Eye (tissue), 1 donor: ENCODE measurements at places on chromosomes 12 and 14.

- peak; percentile 96 for DNase-seq
These were observed at the start of gene FERMT2 for GRCh38 chr14:52950898-52951680. FERMT2 (minus strand) TSS chr14:52951050; CDS start chr14:52950568, 482 bp downstream.

GRCh38 chr14:73771848-73772638 lies 57.9 kb upstream of the PNMA1 start:
- DNase-seq, result peak; percentile 76

GRCh38 chr14:39291701-39292100 lies 58.0 kb downstream of the MIA2 start:
- DNase-seq, result no peak

GRCh38 chr12:66627270-66627987 lies 51.4 kb downstream of the GRIP1 start:
- DNase-seq, result peak; percentile 31

DNA sequence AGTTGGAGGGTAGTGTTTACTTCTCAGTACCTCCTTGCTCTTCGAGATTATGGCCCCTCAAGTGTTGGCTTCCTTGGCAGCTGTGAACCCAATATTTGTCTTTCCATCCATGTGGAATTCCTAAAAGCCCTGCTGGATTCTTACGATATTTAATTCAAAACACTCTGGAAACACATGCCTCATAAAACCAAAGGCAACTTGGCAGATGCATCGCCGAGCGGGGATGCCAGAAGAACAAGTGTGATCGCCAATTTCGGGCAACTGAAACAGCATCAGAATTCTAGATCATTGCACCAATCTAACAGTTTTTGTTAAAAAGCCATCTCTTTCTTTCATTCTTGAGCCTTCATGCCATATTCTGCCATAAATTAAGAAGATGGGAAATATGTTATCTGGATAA lies 934.4 kb downstream of the AACS start:
- DNase-seq, result no peak

DNA sequence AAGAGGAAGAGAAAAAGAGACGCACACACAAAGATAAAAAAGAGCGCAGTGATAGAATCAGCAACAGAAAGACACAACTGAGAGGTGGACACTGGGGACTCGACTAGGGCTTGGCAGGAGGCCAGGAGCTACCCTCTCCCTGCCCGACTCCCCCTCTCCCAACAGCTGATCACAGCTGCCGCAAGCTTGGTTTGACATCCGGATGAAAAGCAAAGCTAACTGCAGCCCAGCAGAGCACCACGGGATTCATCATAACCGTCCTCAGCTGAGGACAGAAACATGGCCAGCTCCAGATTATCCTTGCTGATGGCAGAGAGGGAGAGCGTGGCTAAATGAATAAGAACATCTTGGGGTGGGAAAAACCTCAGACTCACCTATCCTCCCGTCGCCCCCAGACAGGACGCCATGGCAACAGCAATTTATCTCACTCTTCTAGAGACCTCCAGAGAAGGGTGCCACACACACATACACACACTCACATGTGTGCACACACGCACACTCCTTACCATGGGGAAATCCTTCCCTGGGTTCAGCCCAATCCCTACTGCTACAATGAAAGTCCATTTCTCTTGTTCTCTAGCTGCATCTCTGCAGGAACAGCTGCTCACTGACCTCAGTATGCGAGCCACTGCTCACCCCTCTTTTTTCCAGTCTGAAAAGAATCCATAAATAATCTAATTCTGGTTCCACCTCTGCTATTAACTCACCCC lies 135.3 kb downstream of the NTF3 start:
- peak; percentile 89 for DNase-seq

DNA sequence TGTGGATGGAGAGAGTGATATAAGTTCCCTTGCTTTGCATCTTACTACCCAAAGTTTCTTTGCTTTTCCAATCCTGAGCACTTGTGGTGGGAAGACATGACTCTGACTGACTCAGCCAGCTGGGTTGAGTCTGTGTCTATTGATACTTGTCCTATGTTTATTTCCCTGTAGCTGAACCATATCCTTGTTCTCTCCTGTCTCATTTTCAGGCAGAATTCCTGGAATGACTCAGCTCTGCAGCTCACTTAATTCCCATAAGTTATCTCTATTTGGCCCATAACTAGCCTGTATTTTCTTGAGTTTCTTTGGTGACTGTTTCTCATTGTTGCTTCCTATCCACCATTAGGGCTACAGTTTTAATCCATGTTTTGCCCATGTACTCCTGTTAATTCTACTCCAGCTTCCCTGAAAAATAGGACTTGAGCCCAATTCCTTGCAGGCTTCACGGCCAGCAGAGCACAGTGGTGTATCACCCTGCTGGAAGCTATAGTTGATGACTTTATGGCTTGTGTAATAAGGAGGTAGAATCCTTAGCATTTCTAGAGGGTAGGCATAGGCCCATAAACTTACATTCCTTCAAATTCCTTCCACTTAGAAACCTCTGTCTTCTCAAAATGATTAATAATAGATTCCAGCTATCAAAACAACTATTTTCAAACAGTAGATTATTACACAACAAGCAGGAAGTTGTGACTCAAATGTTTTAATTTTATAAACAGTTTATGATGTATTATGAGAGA lies 183.1 kb downstream of the TMTC3 start:
- no peak for DNase-seq

DNA sequence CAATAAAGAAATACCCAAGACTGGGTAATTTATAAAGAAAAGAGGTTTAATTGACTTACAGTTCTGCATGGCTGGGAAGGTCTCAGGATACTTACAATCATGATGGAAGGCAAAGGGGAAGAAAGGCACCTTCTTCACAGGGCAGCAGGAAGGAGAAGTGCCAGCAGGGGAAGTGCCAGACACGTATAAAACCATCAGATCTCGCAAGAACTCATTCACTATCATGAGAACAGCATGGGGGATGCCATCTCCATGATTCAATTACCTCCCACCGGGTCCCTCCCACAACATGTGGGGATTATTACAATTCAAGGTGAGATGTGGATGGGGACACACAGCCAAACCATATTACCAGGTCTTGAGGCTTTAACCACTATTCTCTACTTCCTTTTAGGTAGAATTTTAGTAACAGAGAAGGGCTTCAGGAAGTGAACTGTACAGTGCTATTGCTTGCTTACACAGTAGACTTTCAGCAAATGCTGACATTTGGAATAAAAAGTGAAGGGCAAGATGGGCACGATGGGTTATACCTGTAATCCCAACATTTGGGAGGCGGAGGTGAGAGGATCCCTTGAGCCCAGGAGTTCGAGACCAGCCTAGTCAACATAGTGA lies 40.8 kb upstream of the OR4E1 start:
- no peak for DNase-seq

GRCh38 chr14:87851190-87851589 lies 141.8 kb downstream of the GALC start:
- DNase-seq, result no peak

DNA sequence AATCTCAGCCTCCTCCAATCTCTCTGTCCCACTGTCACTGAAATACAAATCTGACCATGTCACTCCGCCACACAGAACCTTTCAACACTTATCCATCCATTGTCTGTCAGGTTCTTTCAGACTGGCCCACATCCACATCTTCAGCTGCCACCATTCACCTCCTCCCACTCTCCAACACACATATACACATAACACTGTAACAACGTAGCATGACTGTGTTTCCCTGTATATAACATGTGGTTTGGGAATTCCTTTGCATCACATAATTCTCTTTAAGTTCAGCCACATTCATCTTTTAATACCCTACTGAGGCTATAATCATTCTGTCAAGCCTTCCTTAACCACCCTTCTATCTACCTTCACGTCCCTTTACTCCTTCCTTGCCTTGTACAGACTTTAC lies 99.2 kb downstream of the PPP2R5E start:
- no peak for DNase-seq

- peak; percentile 12 for DNase-seq
These were observed 139.7 kb downstream of the SLCO1B3 start for GRCh38 chr12:20950248-20950647.

GRCh38 chr14:68550338-68550715 lies 242.5 kb downstream of the ZFP36L1 start:
- DNase-seq, result peak; percentile 22

- no peak for DNase-seq
These were observed 4.5 kb downstream of the MIPOL1 start for GRCh38 chr14:37202265-37202664.

DNA sequence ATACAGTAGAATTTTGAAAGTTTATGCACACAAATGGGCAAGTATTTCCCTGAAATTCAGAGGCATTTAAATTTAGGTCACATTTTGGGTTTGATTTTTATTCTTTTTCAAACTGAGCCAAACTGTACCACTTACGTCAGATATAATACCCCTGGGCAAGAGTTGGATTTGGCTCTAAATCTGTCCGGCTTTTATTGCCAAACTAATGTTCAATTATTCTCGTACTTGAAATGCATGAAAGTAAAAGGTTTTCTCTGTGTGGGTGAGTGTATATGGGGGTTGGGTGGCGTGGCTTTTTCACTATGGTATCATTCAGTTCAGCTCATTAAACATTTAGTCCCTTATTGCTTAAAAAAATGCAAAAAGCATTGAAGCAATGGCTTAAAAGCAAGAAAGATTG lies 55.9 kb downstream of the SLCO1C1 start:
- DNase-seq, result no peak

- no peak for DNase-seq
These were observed 18.9 kb upstream of the NUP107 start for GRCh38 chr12:68667896-68668295.

- peak; percentile 52 for DNase-seq
These were observed 4.3 kb upstream of the NKX2-1 start for GRCh38 chr14:36524220-36524837.

DNA sequence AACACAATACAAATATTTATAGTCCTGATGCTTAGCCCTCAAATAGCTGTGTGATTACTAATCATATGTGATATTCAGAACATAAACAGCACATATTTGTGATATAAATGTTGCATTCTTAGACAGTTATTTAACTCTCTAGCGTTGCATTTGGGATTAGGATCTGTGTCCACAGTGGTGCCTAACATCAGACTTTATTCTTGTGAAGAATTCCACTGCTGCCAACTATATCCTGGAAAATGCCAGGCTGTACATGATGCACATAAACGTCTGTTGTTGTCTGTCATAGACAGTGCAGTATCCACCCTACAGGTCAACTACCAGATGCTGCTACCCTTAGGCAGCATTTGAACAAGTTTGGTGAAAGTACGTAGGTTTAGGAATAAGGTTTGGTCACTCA lies 39.0 kb downstream of the SLC38A4 start:
- DNase-seq, result no peak

DNA sequence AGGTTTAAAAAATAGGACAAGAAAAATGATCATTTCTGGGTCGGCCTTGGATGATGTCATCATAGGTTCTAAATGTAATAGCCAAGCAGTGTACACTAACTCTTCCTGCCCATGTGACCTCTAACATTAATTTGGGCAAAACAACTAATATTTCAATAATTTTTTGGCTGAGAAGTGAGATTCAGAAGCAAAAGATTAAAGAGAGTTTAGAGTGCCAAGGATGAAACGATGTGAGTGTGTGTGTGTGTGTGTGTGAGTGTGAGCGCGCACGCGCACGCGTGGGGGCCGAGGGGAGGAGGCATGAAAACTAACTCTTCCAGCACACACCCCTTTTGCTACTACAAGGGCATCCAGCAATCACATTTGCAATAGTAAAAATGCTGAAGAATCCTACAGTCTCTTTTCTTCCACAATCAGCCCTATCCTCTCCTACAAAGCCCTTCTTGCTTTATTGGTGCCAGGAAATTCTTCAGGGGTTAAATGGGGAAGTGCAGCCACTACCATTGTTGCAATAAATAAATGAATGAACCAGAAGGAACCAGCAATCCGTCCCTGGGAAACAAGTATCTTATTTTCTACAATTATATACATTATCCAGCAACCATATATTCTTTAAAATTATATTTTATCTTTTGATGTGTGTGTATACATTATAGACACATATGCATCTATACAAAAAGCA lies 52.9 kb downstream of the PEBP1 start:
- DNase-seq, result peak; percentile 78

GRCh38 chr12:22480016-22480415 lies 64.3 kb downstream of the C2CD5 start:
- DNase-seq, result no peak

- no peak for DNase-seq
These were observed 7.9 kb downstream of the TRIM9 start for GRCh38 chr14:51087031-51087441.

GRCh38 chr12:45232756-45233372 lies 17.0 kb downstream of the ANO6 start:
- DNase-seq, result no peak

- no peak for DNase-seq
These were observed 207.2 kb downstream of the TMTC2 start for GRCh38 chr12:82893896-82894295.

GRCh38 chr14:70782361-70782760 lies 27.0 kb downstream of the MAP3K9 start:
- DNase-seq, result no peak
